ENCODE measurements at places on chromosomes 16 and 17.

GRCh38 chr17:54662978-54663876 lies 237.4 kb upstream of the TOM1L1 start:
- DNase-seq = no peak
- H3K27ac ChIP-seq = no peak overlapping the region
- H3K4me1 ChIP-seq = no peaks in the 10 kb centered on the region
- H3K27me3 ChIP-seq = no peaks in the 10 kb centered on the region

GRCh38 chr17:31608659-31609254 lies 217.3 kb downstream of the RAB11FIP4 start:
- H3K4me3 ChIP-seq = no peak overlapping the region
- no peaks in the 10 kb centered on the region for H3K27me3 ChIP-seq
- no peaks in the 10 kb centered on the region for H3K36me3 ChIP-seq
- no peak overlapping the region for H3K27ac ChIP-seq
- peaks cover 2% of the 10 kb centered on the region for H3K4me1 ChIP-seq

- no peak overlapping the region for H3K27ac ChIP-seq
- no peak for DNase-seq
- no peaks in the 10 kb centered on the region for H3K36me3 ChIP-seq
Measured at GRCh38 chr16:77711179-77711578, 11.1 kb upstream of the NUDT7 start.

DNA sequence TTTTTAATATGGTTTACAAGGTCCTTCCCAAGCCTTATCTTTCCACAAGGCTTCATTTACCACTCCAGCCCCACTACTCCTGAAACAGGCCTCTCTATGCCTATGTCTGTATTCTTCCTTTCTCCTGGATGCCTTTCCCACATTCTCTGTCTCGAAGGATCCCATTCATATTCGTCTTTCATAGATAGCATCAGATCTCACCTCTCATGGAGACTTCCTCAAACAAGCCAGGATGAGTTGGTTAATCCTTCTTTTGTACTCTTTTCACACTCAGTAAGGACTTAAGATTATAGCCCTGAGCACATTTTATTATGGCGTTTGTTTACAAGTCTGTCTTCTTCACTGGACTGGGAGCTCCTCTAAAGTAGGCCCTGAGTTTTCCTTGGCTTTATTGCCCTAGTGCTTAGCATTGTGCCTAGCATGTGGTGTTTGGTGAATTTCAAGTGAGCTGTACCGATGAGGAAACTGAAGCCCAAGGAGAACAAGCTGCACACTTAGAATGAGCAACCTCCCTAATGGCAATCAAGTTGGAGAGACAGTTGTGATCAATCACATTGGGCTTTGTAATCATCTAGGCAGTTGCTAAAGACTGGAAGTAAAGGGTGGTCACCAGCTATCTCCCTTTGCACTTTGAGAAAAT lies 10.0 kb upstream of the TBX4 start:
- H3K4me1 ChIP-seq = peaks cover 11% of the 10 kb centered on the region
- no peak overlapping the region for H3K4me3 ChIP-seq
- H3K27ac ChIP-seq = no peak overlapping the region
- H3K27me3 ChIP-seq = peaks cover 47% of the 10 kb centered on the region

Data from progenitor cell of endocrine pancreas (in vitro differentiated cells).